ENCODE measurements at places on chromosomes 2 and 18.

- DNase-seq = no peak
Observed at GRCh38 chr18:70506511-70506910, 217.7 kb downstream of the SOCS6 start.

DNA sequence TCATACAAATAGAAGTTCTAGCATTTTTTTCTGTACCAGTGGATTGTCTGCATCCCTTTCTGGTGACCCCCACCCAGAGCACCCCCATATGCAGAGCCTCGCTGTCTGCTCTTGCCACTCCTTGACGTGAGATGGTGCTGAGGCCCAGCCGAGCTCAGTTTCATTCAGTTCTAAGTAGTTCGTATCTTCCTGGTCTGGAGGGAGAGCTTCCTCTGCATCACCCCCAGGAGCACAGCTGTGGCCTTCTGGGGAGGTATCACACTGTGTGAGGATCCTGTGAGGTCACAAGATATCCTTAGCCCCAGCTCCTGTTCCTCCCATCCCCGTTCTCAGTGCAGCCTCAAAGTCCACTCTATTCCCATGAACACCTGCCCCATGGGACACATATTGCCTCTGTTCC is 132.7 kb downstream of the PTGR3 start:
- DNase-seq = no peak

- DNase-seq = no peak
Observed at GRCh38 chr2:218271487-218271797, 1.1 kb downstream of the PNKD start.

DNA sequence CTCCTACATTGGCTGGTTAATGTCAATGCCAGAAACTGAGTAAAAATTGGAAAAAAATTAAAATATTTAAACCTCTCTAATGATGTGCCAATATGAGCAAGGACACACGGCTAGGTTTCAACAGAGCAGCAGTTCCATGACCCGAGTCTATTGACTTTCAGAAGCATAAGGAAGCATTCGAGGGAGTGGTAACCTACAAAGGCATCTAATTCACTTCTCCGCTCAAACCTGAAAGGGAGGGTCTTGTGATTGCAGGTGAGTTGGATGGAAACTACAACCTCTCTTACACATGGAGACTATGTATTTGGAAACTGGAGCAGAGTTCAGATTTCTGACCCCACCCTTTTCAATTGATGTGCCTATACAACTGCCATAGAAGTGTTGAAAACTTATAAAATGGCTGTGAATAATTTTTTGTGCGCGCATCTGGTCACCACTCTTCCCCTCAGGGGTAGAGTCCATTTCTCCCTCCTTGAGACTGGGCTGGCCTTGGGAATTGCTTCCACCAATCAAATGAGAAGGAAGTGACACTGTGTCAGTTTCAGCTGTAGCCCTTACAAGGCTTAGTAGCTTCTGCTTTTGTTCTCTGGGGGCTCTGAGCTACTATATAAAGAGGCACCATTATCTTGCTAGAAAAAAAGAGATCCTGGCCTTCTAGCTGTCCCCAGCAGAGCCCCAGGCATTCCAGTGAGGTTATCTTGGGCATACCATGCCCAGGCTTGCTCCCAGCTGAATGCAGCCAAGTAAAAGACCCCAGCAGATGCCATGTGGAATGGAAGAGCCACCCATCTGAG is 278.0 kb downstream of the EPHA4 start:
- DNase-seq = no peak

DNA sequence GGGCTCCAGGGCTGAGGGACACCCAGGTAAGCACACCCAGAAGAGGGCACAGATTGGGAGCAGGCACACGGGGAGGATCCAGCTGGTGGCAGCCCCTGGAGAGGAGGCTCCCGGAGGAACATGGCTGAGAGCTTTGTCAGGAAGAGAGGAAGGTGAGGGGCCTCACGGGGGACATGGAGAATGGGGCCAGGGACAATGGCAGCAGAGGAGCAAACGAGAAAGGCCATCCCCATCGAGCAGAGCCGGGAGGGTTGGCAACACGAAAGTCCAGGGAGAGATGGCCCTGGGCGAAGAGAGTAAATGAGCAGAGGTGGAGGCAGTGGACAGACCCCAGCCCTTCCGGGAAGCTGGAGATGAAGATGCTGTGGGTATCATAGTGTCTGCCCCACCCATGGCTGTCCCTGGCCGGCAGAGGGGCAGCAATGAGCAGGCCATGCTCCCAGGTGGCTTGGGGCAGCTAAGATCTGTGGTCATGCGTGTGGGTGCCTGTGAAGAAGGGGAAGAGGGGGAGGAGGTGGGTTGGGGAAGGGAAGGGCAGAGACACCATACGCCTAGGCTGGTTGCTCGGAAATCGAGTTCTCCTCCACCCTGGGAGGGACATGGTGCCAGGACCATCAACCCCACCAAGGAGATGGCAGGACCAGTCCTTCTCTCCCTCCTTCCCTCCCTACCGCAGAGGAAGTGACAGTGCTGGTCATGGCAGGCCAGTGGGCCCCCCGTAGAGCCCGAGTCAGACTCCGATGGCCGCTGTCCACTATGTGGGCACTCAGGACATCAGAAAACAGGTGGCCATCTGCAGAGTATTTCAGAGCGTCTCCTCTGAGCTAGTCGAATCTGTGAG is 191.7 kb downstream of the NDUFA10 start:
- DNase-seq = no peak

GRCh38 chr2:240511351-240512108 is 46.3 kb downstream of the ANKMY1 start:
- no peak for DNase-seq

GRCh38 chr18:35936951-35937350 is 35.5 kb upstream of the RMP24 start:
- DNase-seq = no peak

GRCh38 chr2:83595121-83595690 is 863.9 kb downstream of the SUCLG1 start:
- DNase-seq = no peak

- peak; percentile 84 for DNase-seq
Observed at GRCh38 chr2:31170071-31170698, 31.9 kb upstream of the GALNT14 start.

GRCh38 chr2:236075802-236076201 is 92.4 kb downstream of the GBX2 start:
- no peak for DNase-seq

DNA sequence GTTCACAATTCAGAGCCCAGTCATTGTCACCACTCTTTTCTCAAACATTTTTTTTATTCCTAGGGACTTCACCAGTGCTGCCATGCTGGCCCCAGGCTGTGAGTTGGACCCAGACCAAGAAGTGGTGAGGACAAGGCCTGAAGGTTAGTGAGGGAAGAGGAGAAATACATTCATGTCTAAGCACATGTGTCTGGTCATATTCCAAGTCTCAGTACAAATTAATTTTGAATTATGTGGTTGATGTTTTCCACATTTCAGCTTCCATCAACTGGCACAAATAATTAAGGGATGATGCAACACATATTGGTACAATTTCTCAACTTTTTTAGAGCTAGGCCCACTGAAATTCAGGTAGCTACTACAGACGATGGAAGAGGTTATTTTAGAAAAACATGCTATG is 106.6 kb upstream of the UPP2 start:
- no peak for DNase-seq

DNA sequence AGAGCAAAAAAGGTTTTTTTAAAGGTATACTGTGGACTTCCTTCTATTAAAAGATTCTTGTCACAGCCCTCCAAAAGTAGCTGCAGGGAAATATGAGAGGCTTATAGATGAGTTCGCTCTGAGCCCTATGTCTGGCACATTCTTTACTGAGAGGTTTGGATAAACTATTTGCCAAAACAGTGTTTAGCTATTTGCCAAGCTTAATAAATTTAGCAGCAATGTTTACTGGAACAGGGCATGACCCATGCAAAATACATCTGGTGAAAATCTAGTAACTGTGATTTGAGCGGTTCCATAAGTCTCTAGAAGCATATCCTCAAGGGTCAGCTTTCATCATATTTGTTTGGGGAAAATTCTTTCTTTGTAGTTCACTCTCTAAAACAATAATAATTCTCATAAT is 1696.7 kb upstream of the PIK3C3 start:
- no peak for DNase-seq

GRCh38 chr2:24883946-24884345 is 36.1 kb downstream of the ADCY3 start:
- no peak for DNase-seq

- no peak for DNase-seq
Observed at GRCh38 chr18:12015416-12016062, 34.2 kb downstream of the IMPA2 start.

DNA sequence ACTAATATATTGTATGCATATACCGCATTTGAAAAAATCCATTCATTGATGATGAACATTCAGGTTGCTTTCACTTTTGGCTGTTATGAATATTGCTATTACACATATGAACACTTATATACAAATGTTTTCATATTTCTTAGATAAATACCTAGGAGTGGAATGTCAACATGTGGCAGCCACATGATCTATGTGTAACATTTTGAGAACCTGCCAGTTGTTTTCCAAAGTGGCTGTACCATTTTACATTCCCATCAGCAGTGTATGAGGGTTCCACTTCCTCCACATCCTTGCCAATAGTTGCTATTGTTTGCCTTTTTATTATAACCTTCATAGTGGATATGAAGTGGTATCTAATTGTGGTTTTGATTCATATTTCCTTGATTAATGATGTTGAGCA is 40.5 kb downstream of the CCDC85A start:
- no peak for DNase-seq

GRCh38 chr18:79465392-79465991 is 69.8 kb downstream of the NFATC1 start:
- no peak for DNase-seq

DNA sequence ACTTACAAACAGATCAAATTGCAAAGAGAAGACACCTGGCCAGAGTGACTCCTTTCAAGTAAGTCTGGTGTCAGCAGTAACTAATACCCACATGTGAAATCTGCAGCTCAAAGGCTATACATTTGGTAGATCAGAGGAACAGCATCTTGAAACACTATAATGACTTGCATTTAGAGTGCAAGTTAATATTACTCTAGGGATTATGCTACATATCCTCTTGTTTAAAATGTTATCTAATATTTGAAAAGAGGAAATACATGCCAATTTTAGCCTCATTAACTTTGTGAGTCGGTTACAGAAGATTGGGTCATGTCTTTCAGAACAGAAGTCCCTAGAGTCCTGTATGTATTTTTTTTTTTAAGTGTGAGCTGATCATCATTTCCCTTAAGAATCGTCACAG is 15.2 kb downstream of the LANCL1 start:
- DNase-seq = no peak

DNA sequence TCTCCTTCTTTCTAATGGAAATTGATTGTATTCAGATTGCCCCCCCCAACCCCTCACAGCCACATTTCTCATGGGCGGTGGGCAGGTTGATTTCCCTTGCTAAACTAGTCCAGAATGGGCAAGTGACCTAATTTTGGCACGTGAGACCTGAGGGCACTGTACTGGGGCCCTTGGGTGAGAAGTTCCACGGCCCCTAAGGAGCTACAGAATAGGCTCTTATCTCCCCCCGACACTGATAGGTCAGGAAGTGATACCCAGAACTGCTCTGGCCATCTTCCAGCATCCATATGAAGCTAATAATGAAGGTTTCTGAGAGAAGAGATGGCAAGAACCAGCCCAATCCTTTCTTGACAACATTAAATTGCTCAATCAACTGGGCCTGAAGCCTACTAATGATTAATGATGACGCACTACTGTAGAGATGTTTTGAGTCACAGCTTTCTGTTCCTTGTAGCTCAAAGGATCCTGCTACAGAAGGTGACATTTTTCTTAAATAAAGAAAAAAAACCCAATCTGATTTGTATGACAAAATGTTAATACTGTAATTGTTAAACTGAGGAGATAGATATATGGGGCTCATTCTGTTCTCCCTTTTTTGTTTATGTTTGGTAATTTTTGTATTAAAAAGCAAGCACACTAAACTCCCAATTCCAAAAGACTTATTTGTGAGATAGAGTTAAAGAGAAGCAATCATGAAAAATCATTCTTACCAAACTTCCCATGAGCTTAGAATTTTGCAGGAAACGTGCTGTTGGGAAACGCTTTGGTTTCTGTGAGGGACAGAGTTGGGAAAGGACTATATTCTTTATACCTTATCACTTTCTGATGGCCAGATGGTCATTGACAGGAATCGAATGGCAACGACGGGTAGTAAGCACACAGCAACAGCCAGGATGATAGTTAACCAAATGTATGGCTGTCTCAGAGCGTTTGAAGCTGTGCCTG is 28.2 kb upstream of the NARS1 start:
- DNase-seq = no peak

- no peak for DNase-seq
Observed at GRCh38 chr18:54961016-54961423, 1.8 kb upstream of the CCDC68 start.

DNA sequence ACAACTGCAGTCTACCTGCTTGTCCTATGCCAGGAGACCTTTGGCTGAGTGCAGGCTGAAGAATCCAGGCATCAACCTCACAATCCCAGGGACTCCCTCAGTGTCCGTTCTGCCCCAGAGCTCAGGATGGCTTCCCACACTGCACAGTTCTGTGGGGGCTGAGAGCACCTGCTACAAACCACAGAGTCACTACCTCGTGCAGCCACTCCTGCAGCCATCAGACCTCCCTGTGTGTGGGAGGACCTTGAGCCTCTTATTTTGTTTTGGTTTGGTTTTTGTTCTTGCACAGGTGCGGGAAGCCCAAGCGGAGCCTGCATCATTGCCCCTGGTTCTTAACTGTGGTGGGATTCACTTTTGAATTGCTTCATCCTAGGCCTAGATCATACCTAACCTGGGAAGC is 31.0 kb downstream of the NAT8 start:
- DNase-seq = no peak

- DNase-seq = peak; percentile 25
Observed at GRCh38 chr2:84880645-84881521, at the start of gene TRABD2A. TRABD2A (minus strand) TSS chr2:84881084; CDS start chr2:84881039, 45 bp downstream.

DNA sequence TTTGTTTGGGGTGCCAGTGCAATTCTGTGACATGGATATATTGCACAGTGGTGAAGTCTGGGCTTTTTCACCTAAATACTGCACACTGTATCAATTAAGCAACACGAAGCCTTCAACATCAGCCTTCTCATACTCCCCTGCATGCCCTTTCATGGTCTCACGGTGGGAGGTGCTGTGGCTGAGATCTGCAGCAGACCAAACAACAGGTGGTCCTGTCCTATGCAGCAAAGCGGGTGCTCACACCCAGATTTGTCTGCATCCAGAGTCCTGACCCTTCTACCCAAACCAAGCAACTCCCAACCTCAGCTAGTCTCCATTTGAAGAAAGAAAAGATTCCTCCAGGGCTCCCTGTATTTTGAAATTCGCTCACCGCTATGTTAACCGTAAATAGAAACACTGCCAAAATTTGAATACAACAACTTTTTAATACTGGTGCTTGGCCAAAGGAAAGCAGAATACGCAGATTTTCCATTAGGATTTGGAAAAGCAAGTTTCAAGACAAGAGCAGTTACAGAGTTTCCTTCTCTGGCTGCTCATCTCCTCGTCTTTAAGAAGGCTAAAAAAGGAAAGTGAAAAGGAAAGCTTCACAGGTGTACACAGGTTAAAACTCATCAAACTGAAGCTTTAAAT is 34.9 kb downstream of the FAM168B start:
- DNase-seq = no peak

All from urothelium cell line (cell line).